ENCODE measurements at places on chromosomes 4 and X.
A peak's percentile ranks its signal among the peaks of the same experiment; 100 is the strongest.

DNA sequence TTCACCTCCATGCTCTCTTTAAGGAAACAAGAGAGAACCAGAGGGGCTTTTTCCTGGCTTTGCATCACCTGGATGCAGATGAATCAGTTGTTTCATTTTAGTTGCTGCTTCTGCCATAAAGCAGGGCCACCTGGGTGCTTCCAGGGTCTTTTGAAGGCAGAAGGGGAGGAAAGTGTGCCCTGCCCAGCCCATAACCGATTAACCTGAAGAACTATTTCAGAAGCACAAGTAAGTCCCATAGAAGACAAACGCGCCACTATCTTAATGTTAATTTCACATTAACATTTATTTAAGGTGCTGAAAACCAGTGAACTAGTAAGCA lies 32.1 kb downstream of the IRF2 start:
- no peak for DNase-seq

DNA sequence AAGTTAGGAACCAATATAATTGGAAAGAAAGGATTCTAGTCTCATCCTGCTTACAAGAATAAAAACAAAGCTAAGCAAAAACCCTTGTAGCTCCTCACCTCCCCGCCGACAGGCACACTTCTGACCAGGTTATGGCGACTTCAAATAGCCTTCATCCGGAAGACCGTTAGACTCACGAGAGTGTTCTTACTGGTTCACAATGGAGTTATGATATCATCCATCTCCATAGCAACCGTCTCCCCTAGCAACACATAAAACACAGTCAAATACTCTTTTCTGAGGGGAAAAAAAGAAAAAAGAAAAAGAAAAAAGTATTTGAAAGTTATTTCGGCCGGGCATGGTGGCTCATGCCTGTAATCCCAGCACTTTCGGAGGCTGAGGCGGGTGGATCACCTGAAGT lies at the start of gene IL13RA2:
Gene IL13RA2, minus strand, starts transcription at position 162 of the 400 bp plus-strand sequence. CDS start 347 bp downstream, outside the sequence.
- DNase-seq = no peak

DNA sequence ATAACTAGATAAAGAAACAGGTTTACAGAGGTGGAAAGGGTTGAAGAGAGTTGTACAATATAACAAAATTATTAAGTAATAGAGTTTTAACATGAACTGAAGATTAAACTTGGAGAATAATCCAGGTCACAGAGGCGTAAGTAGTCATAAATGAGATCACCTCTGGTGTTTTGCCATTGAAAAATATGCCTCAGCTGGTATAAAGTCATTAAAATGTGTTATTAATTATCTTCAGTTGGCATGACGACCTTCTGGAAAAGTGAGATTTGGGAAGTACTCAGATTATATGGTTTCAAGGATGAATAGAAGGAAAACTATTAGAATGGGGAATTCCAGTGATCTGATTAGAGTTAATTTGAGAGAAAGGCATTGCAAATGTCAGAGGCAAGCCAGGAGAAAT lies 237.5 kb upstream of the ANXA10 start:
- no peak for DNase-seq

DNA sequence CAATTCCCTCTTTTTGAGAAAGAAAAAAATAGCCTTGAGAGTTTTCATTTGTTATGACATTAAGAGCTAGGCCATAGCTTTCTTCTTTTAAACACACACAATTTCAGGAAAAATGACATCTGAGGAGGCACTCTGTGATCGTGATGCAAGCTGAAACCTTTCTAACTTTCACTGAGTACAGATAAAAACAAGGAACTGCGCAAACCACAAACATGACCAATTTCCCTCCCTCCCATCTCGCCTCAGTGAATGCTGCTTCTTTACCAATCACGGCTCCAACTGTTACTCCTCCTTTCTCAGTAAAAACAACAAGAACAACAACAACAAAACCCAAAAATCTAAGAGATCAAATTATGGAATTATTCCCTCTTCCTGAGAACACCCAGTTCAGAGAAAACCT lies 626.8 kb downstream of the TLL1 start:
- DNase-seq = no peak

- DNase-seq = no peak
Measured at GRCh38 chrX:1393871-1394615, 2.1 kb upstream of the SLC25A6 start.

DNA sequence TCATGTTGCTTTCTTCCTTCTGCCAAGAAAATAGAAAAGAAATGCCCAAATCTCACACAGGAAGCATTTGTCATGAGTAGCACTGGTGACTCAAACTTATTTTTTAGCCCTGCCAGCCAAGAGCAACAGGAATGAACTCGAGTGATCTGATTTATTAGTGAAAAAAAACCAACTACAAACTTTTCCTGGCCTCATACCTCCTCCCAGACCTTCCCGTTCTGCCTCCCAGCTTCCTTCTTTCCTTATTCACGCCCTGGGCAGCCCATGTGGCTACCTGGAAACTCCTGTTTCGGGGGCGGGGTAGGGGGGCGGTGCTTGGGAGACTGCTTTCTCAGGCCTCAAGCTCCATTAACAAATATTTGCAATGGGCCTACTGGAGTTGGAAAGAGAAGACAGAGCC lies 178.5 kb downstream of the NHS start:
- no peak for DNase-seq

DNA sequence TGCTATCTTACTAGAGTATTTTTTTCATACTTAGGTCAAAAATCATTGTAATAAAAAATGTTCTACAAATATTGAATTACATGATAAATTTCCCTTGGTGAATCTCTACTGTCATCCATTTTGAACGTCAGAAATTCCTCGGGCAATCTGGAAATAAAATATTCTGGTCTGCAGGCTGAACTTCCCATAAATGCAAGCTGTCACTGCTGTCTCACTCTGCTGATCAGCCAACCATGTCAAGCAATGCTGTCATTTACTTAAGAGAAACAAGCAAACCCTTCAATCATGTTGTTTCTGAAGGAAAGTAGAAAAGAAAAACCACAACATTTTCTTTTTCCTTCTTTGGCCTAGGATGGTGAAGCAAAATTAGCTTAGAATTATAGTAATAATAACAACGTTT lies 514.2 kb upstream of the GALNT7 start:
- no peak for DNase-seq

- DNase-seq = no peak
Measured at GRCh38 chr4:37924946-37925345, 34.1 kb downstream of the TBC1D1 start.

DNA sequence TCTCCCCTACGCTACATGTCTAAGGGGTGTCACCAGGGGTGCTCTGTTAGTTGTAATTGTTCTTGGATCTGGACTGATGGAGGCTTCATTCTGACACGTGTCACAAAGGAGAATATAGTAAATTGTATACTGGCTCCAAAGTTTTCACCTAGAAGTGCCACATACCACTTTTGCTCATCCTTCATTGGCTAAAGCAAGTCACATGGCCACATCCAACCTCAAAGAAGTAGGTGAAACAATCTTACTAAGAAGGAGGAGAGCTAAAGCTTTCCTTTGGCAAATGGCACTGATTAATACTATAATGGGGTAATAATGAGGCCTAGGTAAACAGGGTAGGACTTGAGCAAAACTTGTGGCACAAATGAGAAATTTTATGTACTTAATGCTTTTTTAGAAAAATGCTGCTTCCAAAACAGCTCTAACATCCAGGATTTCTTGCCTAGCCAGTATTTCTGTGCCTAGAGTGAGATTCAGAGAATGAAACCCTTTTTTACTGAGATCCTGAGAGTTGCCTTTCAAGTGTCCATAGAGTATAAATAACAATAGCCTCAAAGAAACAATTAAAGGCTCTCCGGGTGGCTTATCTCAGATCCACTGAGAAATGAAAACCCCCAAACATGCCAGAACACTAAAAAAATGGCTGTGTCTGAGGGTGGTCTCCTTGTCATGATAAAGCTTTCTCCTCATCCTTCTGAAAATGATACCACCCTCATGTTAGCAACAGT lies 34.7 kb downstream of the NHS start:
- DNase-seq = no peak

- no peak for DNase-seq
Measured at GRCh38 chrX:38657562-38657961, 96.2 kb downstream of the TSPAN7 start.

DNA sequence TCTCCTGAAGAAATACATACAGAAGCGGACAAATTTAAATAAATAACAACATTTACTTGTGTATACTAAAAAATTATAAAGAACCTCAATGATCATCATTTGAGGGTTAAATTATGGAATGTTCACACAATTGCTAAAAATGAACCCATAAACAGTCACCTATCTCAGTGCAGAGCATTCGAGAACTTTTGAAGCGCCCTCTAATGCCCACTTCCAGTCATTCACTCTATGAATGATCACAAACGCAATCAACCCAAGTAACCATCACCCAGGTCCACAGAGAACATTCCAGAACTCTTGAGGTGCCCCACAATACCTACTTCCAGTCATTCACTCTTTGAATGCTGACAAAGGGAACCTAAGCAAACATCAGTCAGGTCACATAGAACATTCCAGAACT lies 103.5 kb upstream of the PLAC1 start:
- DNase-seq = peak; percentile 20

DNA sequence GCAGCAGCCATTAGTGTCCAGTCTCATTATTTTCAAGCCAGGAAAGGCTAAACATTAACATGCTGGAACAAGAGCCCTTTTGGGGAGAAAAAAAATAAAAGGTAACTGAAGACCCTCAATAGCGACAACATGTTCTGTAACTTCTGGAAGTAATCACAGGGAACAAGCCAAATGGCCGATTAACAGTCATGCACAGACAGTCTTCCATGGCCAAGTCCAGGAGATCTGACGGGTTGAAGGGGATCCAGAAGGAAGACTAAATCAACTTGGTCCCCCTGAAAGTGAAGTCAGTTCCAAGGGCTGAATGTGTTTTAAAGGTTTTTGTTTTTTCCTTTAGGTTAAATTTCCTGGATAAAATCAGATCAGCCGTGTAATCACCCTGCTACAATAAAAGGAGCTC lies 52.5 kb downstream of the LNX1 start:
- no peak for DNase-seq

DNA sequence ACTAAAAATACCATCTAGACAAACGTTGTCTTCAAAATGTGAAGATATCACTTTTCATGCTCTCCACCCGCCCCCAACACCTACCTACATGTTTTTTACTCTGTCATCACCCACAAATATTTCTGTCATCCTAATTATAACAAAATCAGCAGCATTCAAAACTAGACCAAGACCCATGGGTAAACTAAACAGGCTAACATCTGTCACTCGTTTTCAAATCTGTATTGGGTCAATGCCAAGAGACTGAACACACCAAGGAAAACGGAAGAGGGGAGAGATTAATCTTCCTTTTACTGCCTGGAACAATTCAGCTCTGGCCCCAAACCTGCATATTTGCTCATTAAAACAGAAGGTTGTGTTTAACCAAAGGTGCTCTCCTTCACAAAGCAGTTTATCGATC lies 17.5 kb downstream of the FAM184B start:
- no peak for DNase-seq

DNA sequence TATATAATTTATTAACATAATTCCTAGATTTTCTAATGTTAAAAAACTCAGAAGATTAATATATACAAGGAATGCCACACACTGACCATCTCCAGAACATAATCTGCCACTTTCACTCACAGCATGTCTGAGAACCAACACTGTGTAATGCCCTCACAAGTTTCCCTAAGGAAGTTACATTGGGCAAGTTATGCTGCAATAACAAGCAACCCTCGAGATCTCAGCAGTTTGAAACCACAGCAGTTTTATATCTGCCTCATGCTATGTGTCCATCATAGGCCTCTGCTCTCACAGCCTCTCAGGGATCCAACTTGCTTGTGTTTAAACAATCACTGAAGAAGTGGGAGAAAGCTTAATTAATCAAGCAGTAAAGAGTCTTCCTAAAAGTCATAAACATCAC lies 250.0 kb upstream of the SLC7A11 start:
- no peak for DNase-seq

DNA sequence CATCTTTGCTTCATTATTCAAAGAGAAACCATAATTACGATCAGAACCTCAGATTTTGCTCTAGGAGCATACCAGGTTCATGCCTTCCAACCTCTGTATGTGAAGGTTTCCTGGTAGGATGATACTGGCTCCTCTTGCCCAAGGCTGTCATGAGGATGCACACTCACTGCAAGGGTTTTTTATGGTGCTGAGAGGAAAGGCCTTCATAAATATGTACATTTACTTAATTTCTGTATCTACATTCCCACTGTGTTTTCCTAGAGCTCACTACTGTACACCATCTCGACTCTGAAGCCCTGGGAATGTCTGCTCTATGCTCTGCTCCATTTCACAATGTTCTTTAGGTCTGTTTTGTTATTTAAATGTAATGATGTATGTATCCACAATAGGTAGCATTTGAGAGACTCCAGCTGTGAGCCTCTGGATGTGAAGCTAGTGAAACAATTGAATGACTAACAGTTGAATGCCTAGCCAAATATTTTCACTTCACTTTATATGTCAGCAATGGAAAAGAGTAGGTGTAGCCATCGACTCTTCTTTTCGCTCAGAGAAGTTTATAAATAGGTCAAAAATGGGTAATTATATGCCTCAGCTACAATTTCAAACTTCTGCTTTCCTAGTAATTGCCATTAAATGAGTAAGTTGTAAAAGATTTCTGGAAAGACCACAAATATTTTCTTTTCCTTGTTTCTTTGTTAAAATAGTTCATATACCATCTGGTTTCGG lies 228.0 kb downstream of the PALLD start:
- no peak for DNase-seq

DNA sequence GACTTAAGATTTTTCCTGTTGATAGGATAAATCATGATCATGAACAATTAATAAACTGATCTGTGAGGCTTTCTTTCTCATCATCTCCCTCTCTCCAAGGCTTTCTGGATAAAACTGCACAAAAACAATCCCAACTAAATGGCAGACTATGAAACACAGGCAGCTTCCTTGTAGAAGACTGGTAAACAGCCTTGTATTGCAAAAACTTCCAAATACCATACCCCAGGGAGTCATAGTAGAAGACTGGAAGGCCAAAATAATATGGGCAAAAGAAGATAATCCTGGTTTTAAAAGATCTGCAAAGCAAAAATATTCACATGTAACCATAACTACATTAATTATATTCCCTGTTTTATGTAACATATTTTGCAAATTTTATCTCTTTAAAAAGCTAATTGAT lies 113.0 kb downstream of the ANAPC10 start:
- DNase-seq = no peak

GRCh38 chr4:15149234-15149838 lies 147.1 kb downstream of the CPEB2 start:
- peak; percentile 34 for DNase-seq

- DNase-seq = no peak
Measured at GRCh38 chrX:2828959-2829411, 255 bp downstream of the GYG2 start.

DNA sequence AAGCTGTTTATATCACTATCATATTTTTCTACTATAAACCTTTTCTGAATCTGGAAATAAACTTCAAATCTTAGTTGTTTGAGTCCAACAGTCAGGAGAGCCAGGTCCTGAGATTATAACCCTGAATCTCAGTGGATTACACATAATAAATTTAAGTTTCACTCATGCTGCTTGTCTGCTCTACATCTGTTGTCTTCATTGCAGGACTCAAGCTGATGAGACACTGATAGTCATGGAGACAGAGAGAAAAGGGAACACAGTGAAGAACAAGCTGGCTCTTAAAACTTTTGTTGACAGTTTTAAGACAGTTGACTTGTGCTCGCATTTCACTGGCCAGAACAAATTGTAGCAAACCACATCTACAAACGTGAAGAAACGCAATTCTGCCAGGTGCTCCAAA lies 327.0 kb upstream of the CTSO start:
- no peak for DNase-seq
